ENCODE measurements at places on chromosomes 12 and 14. TPM values are rescaled to one million over a fixed set of nuclear protein-coding genes. Genes with fewer than 3 reads are reported as not detected.
A peak's percentile ranks its signal among the peaks of the same experiment; 100 is the strongest.

GRCh38 chr12:1205512-1206060 lies 214.6 kb downstream of the ERC1 start:
- DNase-seq, result no peak

Gene TAC3
- not detected for total RNA-seq

GRCh38 chr14:33039311-33039710 lies 100.6 kb downstream of the NPAS3 start:
- DNase-seq, result no peak

DNA sequence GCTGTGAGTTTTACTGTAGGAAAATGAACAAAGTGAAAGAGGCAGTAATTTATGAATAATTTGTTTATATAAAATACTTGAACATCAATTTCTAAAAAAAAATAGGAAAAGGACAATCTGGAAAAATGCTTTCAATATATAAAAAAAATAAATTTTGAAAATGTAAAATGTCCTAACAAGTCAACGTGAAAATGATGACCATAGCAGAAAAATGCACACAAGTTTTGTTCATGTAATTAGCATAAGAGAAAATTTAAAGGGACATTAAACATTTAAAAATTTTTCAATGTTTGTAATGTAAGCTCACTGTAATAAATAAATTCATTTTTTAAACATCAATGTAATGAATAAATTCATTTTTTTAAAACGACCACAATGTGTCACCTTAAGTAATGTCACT lies 214.8 kb upstream of the ATXN7L3B start:
- no peak for DNase-seq

Gene TRPV4
- 0.08 TPM for total RNA-seq

DNA sequence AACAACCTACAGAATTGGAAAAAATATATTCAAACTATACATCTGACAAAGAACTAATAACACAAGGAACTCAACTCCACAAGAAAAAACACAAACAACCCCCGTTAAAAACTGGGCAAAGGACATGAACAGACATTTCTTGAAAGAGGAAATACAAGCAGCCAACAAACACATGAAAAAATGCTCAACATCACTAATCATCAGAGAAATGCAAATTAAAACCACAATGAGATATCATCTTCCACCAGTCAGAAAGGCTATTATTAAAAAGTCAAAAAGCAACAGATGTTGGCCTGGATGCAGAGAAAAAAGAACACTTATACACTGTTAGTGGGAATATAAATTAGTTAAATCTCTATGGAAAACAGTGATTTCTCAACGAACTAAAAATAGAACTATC lies 82.6 kb upstream of the CCDC91 start:
- DNase-seq, result peak; percentile 9
